ENCODE measurements at places on chromosomes 5 and 9.

DNA sequence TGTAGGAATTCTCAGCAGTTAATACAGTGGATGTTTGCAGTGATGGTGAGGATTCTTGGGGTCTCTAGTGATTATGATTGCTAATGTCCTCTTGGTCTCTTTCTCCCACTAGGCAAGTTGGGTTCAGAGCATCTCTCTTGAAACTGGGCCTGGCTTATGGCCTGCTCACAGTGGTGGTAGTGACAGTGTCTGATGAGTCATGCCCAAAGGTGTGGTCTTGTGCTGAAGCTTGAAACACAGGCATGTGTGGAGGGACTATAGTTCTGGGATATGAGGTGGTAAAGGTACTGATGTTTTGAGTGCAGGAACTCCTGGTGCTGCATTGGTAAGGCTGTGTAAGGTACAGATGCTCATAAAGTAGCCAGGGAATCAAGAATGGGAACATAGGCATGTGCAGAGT is 231.1 kb downstream of the FAM170A start:
- no peak for DNase-seq

DNA sequence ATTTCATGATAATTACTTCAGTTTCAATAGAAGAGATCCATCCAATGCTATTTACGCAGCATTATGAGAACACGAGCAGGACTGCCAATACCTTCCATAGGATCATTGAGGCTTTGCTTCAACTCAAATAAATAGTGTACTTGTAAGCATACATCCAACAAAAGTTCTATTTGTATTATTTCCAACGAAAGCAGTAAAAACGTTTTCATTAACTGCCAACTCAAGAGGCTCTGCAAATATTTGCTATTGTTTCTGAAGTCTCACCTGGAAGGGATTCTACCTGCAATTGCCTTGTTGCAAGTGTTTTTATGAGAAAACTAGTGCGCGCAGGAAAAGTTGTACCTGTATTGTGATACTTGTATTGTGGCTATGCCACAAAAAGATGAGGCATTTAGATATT is 11.0 kb upstream of the GNPDA1 start:
- no peak for DNase-seq

DNA sequence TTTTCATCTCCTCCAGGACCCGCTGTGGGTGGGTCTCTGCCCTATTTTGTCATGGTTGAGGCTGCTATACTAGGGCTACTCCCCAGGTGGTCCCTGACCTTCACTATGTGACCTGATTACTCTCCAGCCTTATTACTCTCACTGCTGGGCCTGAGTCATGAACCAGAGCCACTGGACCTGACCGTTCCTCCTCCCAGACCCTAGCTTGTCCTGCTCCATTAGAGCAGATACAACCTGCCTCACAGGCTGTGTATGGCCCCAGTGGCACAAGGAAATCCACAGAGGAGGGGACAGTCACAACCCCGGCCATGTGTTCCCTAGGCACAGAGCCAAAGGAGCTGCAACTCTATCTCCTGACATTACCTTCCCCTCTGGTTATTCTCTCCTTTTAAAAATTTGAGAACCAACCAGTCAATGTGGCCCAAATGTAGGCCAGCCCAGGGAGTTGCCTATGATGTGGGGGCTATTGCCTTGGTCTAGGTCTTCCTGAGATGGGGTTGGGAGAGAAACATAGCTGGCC is 96.0 kb upstream of the FSTL4 start:
- no peak for DNase-seq

DNA sequence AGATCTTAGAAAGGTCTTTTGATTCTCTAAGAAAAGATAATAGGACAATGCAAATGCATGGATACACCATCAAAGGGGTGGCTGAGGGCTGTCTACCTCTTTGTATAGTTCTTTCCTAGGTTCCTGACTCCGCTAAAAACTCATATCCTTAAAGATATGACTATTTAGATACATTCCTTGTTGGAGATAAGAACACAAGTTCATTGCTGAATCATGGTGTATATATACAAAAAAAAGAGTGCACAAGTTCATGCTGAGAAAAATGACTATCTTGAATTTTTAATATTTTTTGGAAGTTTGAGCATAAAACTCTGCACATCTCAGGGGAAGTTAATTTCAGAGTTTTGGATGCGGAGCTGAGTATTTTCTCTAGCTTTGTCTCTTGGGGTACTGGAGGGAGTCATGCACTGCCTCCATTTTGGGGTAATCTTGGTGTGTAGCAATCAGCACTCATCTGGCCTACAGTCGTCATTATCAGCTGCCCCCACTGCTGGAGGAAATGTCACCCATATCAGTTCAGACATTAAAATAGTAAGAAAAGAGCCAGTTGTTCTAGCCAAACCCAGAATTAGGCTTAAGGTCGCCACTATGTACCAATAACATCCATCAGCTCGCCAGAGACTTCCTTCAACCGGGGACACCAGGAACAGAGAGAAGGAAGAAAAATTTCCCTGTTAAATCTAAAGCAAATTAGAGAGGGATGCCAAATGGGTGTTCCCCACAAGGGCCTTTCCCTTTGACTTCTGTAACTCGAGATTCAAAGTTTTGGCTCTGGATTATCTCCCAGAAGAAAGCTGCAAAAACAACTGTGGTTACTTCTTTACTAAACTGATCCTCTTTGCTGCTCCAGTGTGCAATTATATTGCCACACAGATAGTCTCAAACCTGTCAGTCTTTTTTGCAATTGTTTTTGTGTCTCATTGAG is 49.0 kb downstream of the PTTG1 start:
- DNase-seq: no peak

DNA sequence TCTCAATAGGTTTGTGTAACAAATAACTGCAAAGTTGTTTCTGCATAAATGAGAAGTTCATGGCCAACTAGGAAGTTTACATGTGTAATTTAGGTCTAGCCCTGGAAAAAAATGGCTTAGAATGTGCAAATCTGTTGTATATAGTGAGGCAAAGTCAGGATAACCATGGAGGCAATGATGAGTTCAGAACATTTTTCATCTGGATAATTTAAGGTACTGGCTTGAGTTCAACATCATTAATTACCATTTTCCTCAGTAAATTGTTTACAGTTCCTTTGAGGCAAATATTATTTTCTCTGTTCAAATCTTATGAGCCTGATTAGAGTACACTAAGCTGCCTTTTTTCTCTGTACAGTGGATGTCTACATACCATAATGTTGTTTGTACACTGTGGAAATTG is 1259.0 kb upstream of the NUDT12 start:
- DNase-seq: no peak

DNA sequence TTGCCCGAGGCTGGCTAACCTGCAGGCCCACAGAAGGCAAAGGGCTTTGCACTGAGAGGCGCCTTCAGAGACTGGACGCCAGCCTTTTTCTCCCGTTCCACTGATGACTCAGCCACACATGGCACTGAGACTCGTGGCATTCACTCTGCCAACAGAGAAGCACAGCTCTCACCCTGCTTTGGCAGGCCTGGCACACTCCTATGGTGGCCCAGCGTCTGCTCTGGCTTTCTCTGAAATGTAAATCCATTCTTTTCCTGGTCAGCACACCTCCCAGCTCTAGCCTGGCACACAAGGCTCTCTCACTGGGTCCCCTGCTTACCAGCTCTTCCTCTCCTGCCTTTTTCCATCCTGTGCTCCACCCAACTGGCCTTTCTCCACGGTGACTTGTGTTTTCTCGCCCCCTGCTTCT is 5.9 kb upstream of the MELK start:
- peak; percentile 93 for DNase-seq

All from COLO829 (cell line).